ENCODE measurements at places on chromosomes 16 and 17.

DNA sequence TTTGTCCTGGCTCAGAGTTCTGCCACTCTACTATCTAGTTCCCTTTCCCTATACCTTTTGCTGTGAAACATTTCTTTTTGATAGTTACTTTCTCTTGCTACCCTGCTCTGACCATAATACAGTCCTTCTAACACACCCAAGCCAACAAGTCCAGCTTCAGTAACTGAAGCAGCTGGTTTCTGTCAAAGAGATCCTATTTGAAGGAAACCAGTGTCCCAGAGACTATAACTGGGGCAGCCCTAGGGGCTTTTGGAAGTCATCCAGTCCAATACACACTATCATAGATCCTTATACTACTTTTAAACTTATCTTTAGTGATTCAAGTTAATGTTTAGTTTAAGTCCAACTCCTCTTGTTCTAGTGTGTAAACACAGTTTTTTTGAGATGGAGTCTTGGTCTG, 17.3 kb upstream of the DHRS13 start:
- H3K36me3 ChIP-seq = peaks cover 79% of the 10 kb centered on the region
- no peaks in the 10 kb centered on the region for H3K4me1 ChIP-seq
- H3K27me3 ChIP-seq = no peaks in the 10 kb centered on the region

- no peaks in the 10 kb centered on the region for H3K27me3 ChIP-seq
- H3K4me1 ChIP-seq = peaks cover 19% of the 10 kb centered on the region
- no peak for DNase-seq
These were observed 7.2 kb downstream of the SOCS7 start for GRCh38 chr17:38358586-38359513.

DNA sequence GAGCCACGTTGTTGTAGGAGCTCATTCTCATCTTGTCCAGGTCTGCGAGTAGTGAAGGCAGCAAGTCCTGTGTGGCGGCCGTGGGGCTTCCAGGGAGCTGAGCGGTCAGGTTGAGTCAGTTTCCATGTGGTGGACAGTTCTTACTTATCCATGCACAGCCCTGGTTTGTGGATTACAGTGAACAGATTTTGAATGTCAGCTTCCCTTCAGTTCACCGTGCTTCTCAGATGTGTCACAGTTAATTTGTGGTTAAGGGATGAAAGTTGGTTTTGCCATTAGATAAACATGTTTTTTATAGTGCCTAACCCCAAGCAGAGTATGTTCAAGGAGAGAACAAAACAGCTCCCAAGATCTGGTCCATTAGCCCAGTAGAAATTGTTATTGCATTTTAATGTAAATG, 103.1 kb downstream of the RPTOR start:
- no peak overlapping the region for H3K4me3 ChIP-seq
- H3K36me3 ChIP-seq = no peaks in the 10 kb centered on the region
- DNase-seq = peak; percentile 61
- H3K27ac ChIP-seq = no peak overlapping the region
- no peaks in the 10 kb centered on the region for H3K4me1 ChIP-seq

GRCh38 chr16:27460663-27461482, 58.9 kb downstream of the IL21R start:
- H3K27me3 ChIP-seq = no peaks in the 10 kb centered on the region
- no peak overlapping the region for H3K4me3 ChIP-seq
- H3K4me1 ChIP-seq = no peaks in the 10 kb centered on the region
- no peak overlapping the region for H3K27ac ChIP-seq
- peaks cover 38% of the 10 kb centered on the region for H3K36me3 ChIP-seq

GRCh38 chr17:9217151-9218056, 196.1 kb downstream of the NTN1 start:
- DNase-seq = no peak
- H3K36me3 ChIP-seq = no peaks in the 10 kb centered on the region
- H3K27ac ChIP-seq = no peak overlapping the region
- no peak overlapping the region for H3K4me3 ChIP-seq

GRCh38 chr17:41555105-41555887, 16.6 kb downstream of the KRT9 start:
- no peak overlapping the region for H3K27ac ChIP-seq
- no peak for DNase-seq
- H3K27me3 ChIP-seq = no peaks in the 10 kb centered on the region
- H3K36me3 ChIP-seq = no peaks in the 10 kb centered on the region

- H3K4me3 ChIP-seq = no peak overlapping the region
- no peak overlapping the region for H3K27ac ChIP-seq
- H3K4me1 ChIP-seq = no peaks in the 10 kb centered on the region
- peak; percentile 7 for DNase-seq
These were observed 81.5 kb downstream of the CA4 start for GRCh38 chr17:60231234-60231633.

GRCh38 chr16:68685685-68686478, 40.8 kb downstream of the CDH3 start:
- no peaks in the 10 kb centered on the region for H3K4me1 ChIP-seq
- no peak overlapping the region for H3K4me3 ChIP-seq
- H3K27ac ChIP-seq = no peak overlapping the region
- DNase-seq = no peak
- no peaks in the 10 kb centered on the region for H3K27me3 ChIP-seq

DNA sequence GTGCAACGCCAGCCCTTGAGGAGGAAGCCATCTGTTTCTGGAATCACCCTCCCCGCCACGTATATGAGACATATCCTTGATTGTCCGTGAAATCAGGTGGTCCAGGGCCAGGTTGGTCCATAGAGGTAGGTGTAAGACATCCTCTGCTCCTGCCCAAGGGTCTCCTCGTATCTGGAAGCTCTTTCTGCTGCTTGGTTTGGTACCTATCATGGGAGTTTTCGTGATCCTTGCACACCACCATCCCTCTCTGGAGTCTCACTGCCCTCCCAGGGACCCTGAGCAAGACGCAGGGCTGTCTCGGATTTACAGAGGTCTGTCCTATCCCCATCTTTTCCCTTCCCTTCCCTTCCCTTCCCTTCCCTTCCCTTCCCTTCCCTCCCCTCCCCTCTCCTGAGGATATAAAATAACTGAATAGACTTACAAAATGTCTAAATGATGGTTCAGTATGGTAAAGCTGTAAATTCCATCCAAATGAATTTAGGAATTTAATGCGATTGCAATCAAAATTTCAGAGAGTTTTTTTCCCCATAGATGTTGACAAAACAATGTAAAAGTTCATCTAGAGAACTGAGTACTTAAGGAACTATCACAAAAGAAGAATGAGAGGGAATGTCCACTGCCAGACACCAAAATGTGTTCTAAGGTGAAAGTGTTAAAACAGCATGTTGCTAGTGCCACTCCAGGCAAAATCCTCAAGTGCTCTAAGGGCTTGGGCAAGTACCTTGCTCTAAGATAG, 2.0 kb upstream of the CCDC42 start:
- no peak for DNase-seq
- H3K4me3 ChIP-seq = peak overlapping the region; percentile 40
- H3K36me3 ChIP-seq = no peaks in the 10 kb centered on the region
- H3K27ac ChIP-seq = no peak overlapping the region
- H3K4me1 ChIP-seq = no peaks in the 10 kb centered on the region
- no peaks in the 10 kb centered on the region for H3K27me3 ChIP-seq

DNA sequence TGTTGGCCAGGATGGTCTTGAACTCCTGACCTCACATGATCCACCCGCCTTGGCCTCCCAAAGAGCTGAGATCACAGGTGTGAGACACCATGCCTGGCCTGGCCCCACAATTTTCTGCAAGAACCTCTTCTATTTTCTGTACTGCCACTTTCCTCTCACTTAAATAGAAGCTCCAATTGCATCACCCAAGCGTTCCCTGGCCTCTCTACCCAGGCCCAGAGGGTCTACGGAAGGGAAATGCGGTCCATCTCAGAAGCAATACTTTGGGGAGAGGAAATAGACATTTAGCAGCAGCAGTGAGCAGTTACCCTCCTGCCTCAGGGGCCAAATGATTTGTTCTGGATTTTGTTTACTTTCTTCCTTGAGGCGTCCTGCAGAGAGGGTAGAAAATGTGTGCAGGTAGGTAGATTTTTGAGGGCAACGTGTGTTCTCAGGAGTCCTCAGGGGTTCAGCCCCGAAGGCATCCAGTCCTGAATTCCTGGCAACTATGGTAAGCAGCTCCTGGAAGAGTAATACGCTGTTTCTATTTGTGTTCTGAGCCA, 11.0 kb downstream of the SLC6A4 start:
- H3K4me1 ChIP-seq = peaks cover 8% of the 10 kb centered on the region
- no peak overlapping the region for H3K4me3 ChIP-seq
- H3K27me3 ChIP-seq = peaks cover 11% of the 10 kb centered on the region
- no peak for DNase-seq
- no peak overlapping the region for H3K27ac ChIP-seq
- no peaks in the 10 kb centered on the region for H3K36me3 ChIP-seq

DNA sequence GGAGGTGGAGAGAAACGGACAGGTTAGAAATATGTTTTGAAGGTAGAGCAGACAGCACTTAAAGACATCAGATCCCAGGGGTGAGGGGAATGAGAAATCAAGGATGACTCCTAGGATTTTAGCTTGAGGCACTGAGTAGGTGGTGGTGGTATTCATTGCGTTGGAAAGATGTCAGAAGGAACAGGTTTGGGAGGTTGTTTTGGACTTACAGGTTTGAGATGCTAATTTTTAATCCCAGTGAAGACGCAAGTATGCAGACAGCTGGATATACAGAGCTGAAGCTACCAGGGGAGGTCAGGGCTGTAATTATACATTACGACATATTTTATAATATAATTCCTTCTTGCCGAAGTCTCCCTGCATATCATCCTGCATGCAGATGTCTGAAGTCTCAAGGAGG, 433.3 kb downstream of the XYLT1 start:
- no peaks in the 10 kb centered on the region for H3K27me3 ChIP-seq
- no peak overlapping the region for H3K4me3 ChIP-seq
- DNase-seq = no peak
- H3K27ac ChIP-seq = no peak overlapping the region
- H3K36me3 ChIP-seq = no peaks in the 10 kb centered on the region
- H3K4me1 ChIP-seq = no peaks in the 10 kb centered on the region

GRCh38 chr17:18025945-18026776, 12.8 kb downstream of the ATPAF2 start:
- H3K4me3 ChIP-seq = no peak overlapping the region
- peaks cover 26% of the 10 kb centered on the region for H3K4me1 ChIP-seq
- no peaks in the 10 kb centered on the region for H3K36me3 ChIP-seq
- no peak overlapping the region for H3K27ac ChIP-seq

GRCh38 chr16:84868829-84869472, 49.2 kb downstream of the CRISPLD2 start:
- no peaks in the 10 kb centered on the region for H3K4me1 ChIP-seq
- H3K4me3 ChIP-seq = no peak overlapping the region
- DNase-seq = no peak
- no peak overlapping the region for H3K27ac ChIP-seq

GRCh38 chr16:66300501-66300900, 66.0 kb upstream of the CDH5 start:
- H3K27me3 ChIP-seq = no peaks in the 10 kb centered on the region
- no peak for DNase-seq
- no peak overlapping the region for H3K27ac ChIP-seq
- H3K36me3 ChIP-seq = no peaks in the 10 kb centered on the region

GRCh38 chr16:56797861-56798260, 67.1 kb upstream of the SLC12A3 start:
- H3K27ac ChIP-seq = no peak overlapping the region
- peaks cover 4% of the 10 kb centered on the region for H3K4me1 ChIP-seq
- no peak overlapping the region for H3K4me3 ChIP-seq
- H3K27me3 ChIP-seq = no peaks in the 10 kb centered on the region
- no peak for DNase-seq

DNA sequence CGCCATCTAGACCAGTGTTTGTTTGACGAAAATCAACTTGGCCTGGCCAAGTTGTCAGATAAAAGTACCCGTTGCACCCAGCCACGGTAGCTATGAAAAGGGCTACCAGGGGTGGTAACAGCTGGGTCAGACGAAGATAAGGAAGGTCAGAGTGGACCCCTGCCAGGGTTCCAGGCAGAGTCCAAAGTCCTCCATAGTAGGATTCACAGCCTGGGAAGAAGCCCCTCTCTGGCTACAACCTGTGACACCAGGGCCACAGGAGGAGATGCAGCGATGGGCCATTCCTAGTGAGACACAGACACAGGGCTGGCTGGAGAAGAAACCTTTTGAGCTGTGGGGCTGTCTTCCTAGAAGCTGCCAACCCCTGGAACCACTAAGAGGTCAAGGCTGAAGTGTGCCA, 39.3 kb downstream of the MEAK7 start:
- no peak overlapping the region for H3K4me3 ChIP-seq
- no peak overlapping the region for H3K27ac ChIP-seq
- H3K4me1 ChIP-seq = no peaks in the 10 kb centered on the region

GRCh38 chr17:78224231-78225087, 7.0 kb upstream of the TMEM235 start:
- no peak overlapping the region for H3K27ac ChIP-seq
- no peak for DNase-seq
- H3K4me3 ChIP-seq = no peak overlapping the region
- peaks cover 2% of the 10 kb centered on the region for H3K4me1 ChIP-seq
- no peaks in the 10 kb centered on the region for H3K36me3 ChIP-seq

- peaks cover 7% of the 10 kb centered on the region for H3K4me1 ChIP-seq
- H3K27me3 ChIP-seq = no peaks in the 10 kb centered on the region
- no peak for DNase-seq
- H3K27ac ChIP-seq = no peak overlapping the region
These were observed 755 bp downstream of the RPL3L start for GRCh38 chr16:1953734-1954133.

- no peak overlapping the region for H3K4me3 ChIP-seq
- H3K27ac ChIP-seq = no peak overlapping the region
- no peak for DNase-seq
- H3K27me3 ChIP-seq = no peaks in the 10 kb centered on the region
- H3K36me3 ChIP-seq = no peaks in the 10 kb centered on the region
- no peaks in the 10 kb centered on the region for H3K4me1 ChIP-seq
These were observed 338.0 kb downstream of the NPIPA8 start for GRCh38 chr16:17998550-17998949.

- H3K27me3 ChIP-seq = no peaks in the 10 kb centered on the region
- H3K4me3 ChIP-seq = no peak overlapping the region
- no peaks in the 10 kb centered on the region for H3K4me1 ChIP-seq
- peaks cover 5% of the 10 kb centered on the region for H3K36me3 ChIP-seq
These were observed 30.3 kb downstream of the ALDH3A2 start for GRCh38 chr17:19678581-19679453.

GRCh38 chr17:15289285-15290183, 24.4 kb upstream of the PMP22 start:
- no peak for DNase-seq
- H3K4me1 ChIP-seq = peaks cover 8% of the 10 kb centered on the region
- H3K27ac ChIP-seq = no peak overlapping the region
- no peak overlapping the region for H3K4me3 ChIP-seq
- no peaks in the 10 kb centered on the region for H3K27me3 ChIP-seq

DNA sequence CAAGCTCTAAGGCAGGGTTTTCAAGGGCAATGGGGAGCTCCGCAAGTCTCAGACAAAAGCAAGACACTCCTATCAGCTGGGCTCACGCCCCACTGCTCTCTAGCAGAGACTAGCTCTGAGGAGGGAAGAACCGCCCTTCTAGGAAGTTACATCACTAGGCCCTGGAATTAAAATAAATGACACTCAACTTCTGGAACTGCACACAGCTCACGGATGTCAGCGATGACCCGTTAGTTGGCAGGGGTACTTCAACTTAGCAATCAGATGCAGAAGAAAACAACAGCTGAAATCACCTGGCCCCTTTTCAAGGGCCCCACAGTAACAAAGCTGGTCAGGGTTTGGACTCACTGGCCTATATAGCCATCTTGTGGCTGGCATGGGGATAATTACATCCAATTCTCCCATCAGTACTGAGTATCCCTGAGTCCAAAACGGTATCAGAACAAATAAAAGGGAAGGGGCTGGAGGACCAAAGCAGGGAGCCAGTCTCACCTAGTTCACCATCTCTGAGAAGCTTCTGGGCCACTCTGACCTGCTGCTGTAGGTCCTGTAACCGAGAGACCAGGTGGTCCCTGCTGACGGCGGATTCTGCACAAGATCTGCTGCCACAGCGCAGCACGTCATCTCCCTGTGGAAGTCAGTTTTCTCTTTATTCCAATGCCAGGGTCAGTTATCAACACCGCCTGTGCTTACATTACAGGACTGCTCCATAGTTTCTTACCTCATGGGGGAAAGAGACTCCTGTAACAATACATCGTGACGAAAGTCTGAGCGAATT, 22.2 kb downstream of the SERPINF1 start:
- no peaks in the 10 kb centered on the region for H3K27me3 ChIP-seq
- DNase-seq = peak; percentile 96
- no peaks in the 10 kb centered on the region for H3K4me1 ChIP-seq
- H3K36me3 ChIP-seq = peaks cover 22% of the 10 kb centered on the region

All from cardiac muscle cell (in vitro differentiated cells and primary cell).